ENCODE measurements at places on chromosomes 5 and 9.
A peak's percentile ranks its signal among the peaks of the same experiment; 100 is the strongest.

GRCh38 chr9:82597241-82598203 is 465.4 kb downstream of the RASEF start:
- DNase-seq = no peak

GRCh38 chr9:13862654-13863053 is 451.3 kb downstream of the NFIB start:
- no peak for DNase-seq

DNA sequence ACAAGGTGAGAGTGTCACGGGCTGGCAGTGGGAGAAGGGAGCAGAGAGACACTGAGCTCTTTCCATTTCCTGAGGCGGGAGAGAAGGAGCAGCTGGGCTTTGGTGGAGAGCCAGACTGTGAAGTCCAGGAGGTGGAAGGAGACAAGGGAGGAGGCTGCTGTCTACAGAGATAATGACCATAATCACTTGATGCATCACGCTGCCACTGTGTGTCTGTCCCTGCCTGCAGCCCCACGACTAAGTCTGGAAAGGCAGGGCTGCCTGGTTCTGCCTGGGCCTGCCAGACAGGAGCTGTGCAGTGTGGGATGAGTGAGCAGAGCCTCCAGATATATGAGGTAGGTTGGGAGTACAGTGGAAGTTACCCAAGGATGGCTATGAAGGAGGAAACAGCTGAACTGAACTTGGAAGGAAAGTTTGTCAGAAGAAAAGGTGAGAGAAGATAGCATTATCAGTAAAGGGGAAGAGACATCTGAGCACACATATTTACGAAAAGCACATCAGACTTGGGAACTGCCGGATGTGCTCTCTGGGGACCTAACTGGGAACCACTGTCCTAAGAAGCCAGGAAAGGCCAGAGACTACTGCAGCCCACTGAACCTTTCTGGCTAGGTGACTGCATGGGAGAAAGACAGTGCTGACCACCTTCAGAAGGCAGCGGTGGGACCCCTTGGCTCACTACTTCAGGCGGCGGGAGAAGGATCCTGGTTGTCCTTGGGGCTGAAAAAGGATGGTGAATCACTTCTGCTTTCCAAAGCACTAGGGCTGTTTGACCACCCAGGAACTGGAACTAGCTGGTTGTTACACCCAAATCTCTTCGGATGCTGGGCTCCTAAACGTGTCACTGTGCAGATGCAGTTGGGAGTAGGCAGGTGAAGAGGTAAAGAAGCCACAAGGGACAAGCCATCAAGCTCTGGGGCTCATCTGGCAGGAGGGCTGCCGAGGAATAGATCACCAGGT is 12.8 kb upstream of the DDX41 start:
- no peak for DNase-seq

GRCh38 chr9:127074561-127075548 is 47.6 kb downstream of the ANGPTL2 start:
- DNase-seq = no peak

- no peak for DNase-seq
These were observed 73.8 kb upstream of the TBC1D2 start for GRCh38 chr9:98329281-98329680.

DNA sequence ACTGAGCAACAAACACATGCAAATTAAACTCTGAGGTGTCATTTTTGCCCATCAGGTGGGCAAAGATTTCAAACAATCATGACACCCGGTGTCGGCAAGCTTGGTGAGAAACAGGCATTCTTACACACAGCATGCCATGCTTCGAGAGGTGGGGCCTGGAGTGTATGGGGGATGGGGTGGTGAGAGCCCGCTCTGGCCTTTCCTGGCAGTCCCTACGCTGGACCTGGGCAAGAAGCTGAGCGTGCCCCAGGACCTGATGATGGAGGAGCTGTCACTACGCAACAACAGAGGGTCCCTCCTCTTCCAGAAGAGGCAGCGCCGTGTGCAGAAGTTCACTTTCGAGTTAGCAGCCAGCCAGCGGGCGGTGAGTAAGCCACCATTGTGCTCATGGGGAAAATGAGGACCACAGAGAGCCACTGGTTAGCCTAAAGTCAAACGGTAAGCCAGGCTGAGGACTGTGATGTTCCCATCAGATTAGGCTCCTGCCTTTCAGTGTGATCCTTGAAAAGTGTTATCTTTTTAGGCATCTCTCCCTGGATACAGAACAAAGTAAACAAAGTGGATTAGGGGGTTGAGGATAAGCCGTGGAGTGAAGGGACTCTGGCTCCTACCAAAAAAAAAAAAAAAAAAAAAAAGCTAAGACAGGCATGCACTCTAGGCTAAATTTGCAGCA is 9.4 kb downstream of the MYOZ3 start:
- no peak for DNase-seq

DNA sequence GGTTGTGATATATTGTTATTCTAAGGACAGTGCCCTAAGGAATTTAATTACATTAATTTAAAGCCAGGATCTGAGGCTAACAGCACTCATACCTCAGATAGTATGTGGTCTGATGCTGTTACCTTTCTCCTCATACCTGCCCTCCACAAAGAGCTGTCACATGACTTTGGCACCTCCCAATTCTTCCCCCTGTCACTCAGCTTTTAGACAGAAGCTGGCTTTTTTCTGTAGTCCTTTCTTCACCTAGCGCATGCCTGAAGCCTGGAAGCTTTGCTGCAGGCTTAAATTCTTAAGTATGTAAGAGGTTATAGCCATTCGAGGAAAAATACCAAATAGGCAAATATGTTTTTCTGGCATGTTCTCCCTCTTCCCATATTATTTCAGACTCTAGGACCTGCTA is 61.0 kb upstream of the ADAMTS19 start:
- DNase-seq = no peak

DNA sequence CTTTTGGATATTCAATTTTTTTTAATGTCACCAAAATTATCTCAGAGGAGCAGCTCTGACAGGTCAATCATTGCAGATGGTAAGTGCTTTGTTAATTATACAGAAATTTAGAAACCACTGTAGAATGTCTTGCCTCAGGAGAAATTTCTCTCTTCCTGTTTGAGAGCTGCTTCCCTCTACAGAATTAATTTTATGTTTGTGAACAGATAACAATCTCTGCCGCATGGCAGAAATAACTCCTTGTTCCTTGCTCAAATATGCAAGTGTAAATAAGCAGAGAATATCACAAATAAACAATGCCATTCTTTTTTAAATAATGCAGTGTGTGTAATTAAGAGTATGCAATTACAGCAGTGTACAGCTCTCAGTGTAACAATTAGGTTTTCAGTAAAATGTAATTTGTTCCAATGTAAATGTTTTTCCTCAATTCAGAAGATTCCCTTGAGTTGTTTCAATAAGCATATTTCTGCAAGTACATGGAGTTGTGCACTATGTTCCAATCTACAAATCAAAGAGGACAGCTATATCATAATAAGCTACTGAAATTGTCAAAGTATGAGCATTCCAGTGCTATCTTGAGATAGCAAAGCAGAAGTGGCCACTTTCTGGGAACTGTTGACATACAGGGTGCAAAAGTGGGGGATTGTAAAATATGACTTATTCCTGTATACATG is 1012.8 kb downstream of the MAT2B start:
- no peak for DNase-seq

- DNase-seq = no peak
These were observed 20.4 kb downstream of the TENT4A start for GRCh38 chr5:6733411-6734242.

DNA sequence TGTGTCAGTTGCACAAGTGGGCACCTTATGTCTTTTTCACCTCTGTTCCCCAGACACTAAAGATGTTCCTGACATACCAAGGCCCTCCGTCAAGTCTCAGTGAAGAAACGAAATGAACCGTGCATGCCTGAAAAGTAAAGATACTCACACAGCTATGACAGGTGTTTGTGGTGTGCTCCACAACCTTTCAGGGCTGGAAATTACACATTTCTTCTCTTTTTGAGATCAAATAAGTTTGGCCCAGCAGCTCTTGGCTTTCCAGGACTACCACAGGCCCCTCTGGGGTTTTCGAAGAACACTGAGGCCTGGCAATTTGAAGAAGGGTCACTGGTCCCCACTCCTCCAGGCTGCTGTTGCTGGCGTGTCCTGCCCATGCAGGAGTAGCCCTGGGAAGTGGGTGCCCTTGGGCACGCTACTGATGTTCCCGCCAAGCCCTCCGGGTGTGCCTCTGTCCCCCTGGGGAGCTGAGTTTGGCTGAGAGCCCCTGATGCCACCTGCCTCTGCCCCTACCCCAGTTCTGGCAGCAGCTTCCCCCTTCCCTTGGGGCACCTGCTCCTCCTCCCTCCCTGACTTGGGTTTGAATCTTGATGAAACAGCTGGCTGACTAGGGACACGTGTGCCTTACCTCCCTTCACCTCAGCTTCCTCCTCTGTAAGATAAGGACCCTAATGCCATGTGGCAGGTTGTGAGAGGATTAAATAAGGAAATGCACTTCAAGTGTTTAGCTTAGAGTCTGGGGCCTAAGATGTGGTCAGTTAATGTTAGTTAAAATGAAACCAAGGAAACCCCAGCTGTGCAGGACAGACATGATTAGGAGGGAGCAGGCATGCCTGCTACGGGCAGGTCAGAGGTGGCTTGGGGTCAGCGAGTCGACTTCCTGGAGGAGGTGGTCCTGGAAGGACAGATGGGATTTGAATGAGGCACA is 49.1 kb upstream of the GADD45G start:
- no peak for DNase-seq

DNA sequence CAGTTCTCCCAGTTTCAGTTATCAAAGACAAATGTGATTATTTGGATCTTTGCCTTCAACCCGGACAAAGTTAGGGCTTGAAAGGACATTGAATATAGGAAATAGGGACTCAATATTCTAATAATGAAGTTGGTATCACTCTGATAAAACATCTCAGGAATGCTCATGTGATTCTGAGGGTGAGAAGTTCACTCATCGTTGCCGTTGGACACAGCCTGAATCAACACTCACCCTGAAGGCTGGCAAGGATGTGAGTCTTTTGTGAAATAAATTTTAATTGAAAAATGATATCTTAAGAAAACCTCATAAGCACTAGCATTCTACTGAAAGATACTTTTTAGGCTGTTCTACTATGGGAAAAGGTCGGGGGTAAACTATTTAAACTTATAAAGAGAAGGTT is 44.8 kb upstream of the C9orf72 start:
- DNase-seq = no peak

DNA sequence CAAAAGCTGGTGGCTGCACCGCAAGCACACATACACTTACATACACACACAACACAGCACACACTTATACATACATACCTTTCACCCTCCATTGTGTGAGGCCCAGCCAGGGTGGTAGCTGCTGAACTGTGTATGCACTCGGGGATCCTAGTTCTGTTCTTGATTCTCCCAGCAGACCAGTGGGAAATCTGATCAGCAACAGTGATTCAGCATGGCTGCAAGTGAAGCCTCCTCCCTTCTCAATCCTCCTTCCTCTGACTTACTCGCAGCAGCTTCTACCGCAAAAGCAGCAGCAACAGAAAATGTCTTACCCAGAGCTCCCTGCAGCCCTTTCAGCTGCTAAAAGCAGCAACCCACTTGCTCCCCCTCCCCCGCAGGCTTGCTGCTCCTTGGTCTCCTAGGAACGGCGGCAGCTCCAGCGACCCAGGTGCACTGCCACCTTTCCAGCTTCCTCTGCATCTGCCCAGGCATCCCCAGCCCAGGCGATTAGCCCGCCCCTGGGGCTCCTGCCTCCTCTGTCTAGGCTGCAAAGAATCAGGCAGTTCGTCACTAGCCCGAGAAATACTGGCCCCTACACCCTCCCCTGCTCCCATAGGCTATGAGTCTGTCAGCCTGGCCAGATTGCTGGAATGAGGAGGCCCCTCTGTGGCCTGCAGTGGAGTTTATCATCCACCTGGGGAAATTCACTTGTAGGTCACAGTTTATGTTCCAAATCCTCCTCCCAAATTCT is at the start of gene KLHL3:
Gene KLHL3, minus strand, starts transcription at position 535 of the 730 bp plus-strand sequence. Its CDS starts 443 bp downstream, at position 92.
- DNase-seq = peak; percentile 50

DNA sequence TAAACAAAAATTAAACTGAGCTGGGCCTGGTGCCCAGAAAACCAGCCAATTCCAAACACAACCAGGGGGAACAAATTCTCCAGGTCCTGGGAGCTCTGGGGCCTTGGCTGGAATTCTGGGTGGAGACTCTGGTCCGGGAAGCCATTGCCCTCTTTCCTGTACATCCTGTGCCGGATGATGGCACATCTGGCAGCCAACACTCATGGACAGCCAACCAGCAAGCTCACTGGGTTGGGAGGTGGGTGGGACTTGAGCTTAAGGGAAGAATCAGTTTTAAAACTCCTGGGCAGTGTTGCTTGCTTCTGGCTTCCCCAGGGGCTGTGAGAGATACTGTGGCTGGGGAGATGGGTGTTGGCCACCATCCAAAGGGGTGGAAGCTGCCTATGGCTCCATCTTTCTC is 56.1 kb downstream of the PCDH1 start:
- no peak for DNase-seq

DNA sequence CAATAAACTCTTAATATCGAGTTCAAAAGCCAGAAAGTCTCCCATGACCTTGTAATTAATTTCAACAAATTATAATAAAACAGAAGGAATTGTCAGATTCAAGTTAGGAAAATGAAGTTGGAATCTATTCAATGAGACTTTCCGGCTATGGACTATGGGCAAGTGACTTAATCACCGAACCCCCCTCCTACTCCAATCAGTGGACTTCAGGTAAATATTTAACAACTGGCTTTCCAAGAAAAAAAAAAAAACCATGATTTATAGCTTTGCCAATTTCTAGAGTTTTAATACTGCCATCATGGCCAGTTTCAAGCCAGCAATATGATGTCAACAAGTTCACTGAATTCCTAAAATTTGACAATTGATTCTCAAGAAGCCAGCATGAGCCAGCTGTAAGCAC is 4.5 kb downstream of the SLC45A2 start:
- no peak for DNase-seq

DNA sequence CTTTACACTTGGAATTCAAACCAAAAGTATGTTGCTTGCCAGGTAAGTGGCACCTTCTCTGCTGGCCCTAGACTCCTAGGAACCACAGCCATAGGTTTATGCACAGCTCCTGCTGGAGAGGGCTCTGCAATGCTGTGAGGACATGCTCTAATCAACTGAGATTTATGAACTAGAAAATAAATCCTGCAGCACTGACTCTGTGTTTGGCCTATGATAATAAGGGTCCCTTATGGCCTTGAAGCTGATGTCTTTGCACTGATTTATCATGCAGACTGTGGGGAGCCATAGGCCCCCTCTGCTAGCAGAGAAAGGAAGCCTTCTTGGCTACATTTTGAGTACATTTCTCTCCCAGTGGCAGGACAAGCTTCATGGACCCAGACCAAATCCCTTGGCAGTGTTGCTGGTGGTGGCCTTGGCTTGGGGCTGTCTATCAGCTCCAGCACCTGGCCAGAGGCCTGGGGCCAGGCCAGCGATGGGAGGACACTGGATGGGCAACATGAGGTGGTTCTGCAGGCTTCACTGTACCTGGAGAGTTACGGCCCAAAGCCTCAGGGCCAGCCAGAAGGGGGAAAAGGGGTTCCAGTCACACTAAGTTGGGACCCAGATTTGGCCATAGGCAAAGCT is 178.0 kb downstream of the SEMA6A start:
- DNase-seq = no peak
